Naive thymus-derived CD4-positive, alpha-beta T cell (primary cell): ENCODE measurements at places on chromosomes 12 and 14. TPM values are rescaled to one million over a fixed set of nuclear protein-coding genes. Genes with fewer than 3 reads are reported as not detected.
A peak's percentile ranks its signal among the peaks of the same experiment; 100 is the strongest.

GRCh38 chr12:111823891-111824290 lies 18.1 kb upstream of the MAPKAPK5 start:
- no peak for DNase-seq

DNA sequence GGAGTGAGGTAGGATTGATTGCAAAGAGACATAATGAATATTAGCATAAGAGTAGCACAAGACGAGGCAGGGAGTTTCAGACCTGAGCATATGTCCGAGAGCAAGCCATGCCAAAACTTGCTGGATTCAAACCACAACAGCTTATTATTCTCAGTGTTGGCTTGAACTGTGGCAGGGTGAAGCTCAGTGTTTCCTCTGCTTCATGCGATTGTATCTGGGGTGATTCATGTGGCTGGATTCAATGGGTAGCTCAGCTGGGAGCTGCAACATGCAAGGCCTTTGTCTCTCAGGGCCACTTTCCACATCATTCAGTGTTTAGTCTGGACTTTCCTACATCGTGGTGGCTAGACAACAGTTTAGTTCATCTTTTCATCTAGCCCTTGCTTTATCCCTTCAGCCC lies 22.1 kb upstream of the E2F7 start:
- no peak for DNase-seq

DNA sequence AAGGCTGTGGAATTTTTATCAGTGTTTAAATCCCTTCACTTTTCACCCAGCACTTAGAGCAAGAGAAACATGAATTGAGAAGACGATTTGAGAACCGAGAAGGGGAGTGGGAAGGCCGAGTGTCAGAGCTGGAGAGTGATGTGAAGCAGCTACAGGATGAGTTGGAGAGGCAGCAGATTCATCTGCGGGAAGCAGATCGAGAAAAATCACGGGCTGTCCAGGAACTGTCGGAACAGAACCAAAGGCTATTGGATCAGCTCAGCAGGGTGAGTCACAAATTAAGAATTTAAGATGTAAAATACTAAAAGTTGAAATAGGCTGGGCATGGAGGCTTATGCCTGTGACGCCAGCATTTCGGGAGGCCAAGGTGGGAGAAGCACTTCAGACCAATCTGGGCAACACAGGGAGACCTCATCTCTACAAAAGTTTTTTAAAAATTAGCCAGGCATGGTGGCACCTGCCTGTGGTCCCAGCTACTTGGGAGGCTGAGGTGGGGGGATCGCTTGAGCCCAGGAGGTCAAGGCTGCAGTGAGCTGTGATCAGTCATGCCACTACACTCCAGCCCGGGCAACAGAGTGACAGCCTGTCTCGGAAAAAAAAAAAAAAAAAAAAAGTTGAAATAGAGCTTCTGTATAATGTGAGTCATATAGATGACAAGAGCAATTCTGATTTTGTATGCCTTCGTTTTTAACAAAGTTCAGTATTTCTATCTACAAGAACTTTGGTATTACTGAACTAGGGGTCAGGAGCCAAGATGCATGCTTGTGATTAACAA lies 9.6 kb downstream of the BICDL1 start:
- DNase-seq: no peak

GRCh38 chr12:85509857-85510256 lies 229.8 kb downstream of the ALX1 start:
- no peak for DNase-seq

- DNase-seq: peak; percentile 26
Measured at GRCh38 chr12:7806863-7807487, 17.8 kb downstream of the NANOG start.

- no peak for DNase-seq
Measured at GRCh38 chr14:31232081-31232480, 24.5 kb upstream of the HECTD1 start.

- no peak for DNase-seq
Measured at GRCh38 chr14:67853715-67854114, 34.1 kb downstream of the RAD51B start.

DNA sequence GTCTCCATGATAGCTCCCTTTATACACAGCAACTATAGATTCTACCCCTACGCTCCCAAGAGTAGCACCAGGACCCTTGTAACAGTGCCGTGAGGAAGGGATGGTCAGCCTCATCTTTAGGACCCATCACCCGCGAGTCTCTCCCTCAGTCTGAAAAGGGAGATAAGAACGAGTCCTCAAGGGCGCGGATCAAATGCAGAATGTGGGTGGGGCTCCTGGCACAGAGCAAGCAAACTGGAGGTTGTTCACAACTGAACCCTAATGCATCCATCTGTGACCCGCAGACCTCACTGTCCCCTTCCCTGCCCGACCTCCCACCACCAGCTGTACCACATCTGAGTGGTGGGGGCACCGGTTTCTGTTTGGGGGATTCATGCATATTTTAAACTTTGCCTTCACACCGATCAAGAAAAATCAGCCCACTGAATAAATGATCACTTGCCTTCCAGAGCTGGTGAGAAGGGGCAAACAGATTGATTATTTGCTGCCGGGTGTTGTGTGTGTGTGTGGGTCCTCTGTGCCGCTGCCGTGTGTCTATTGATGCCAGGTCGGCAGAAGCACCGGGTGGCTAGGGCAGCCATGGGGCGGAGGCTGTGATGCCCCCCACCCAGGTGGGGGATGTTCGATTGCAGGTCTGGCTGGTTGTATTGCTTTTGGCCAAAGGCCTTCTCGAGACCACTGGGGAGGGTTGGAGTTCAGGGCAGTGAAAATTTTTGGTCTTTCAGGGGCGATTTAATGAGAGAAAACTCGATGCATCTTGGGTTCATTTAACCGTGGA lies 35.7 kb upstream of the BEGAIN start:
- DNase-seq: no peak

- DNase-seq: peak; percentile 34
Measured at GRCh38 chr14:37230551-37231194, 32.9 kb downstream of the MIPOL1 start.

DNA sequence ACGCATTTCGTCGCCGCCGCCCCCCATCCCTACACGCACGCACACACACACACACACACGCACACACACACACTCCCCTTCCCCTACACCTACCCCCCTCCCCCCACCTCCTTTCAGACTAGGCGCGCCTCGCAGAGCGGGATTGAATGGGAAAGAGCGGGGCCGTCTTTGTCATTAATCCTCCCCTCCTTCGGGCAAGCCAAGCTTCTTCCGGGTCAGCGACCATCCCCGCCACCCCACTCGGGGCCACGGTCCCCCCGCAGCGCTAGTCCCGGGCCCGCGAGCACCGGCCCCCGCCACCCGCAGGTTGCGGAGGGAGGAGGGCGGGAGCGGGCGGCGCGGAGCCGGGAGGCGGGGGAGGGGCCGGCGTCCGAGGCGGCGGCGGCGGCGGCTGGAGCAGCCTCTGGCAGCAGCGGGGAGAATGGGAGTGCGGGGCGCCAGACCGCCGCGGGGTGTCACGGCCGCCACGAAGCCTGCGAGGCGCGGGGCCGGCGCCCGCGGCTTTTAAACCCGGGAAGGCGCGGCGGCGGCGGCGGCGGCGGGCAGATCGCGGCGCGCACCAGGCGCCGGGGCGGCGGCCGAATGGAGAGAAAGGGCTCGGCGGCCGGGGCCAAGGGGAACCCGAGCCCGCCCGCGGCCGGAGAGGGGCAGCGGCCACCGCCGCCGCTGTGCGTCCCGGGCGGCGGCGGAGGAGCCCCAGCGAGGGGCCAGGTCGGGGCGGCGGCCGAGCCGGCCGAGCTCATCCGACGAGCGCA lies at the start of gene TTC9:
TSS of gene TTC9 (plus strand) at position 369 of the 755 bp plus-strand sequence. CDS start at position 583, 214 bp downstream.
- DNase-seq: peak; percentile 24

DNA sequence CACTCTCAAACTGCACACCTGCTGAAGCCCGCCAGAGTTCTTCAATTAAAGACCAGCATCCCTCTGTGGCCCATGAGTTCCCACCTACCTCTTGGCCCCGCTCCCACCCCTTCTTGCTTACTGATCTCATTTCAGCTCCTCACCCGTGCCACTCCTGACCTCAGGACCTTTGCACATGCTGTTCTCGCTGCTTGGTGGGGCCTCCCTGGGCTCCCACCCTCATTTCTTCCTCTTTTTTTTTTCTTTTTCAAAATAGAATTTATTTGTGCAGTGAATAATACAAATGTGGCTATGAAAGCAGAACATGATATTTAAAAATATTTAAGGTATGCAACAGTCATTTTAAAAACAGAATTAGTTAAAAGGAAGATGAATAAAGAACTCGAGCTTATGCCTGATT lies 8.5 kb upstream of the SERPINA9 start:
- no peak for DNase-seq

DNA sequence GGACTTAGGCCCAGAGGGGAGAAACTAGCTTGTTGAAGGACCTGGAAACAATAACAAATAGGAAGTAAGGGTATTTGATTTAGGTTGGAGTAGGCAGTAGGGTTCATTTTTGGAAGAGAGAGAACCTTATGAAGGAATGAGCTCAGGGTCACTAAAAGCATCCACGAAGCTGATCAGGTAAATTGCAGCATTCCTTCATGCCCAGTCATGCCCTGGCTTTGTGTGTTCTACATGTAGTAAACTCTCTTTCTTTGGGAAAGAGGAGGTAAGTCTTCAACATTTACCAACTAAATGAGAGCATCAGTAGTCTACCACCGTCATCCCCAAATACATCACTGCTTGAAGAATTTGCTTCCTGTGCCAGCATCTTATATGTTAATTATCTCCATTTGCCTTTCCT lies 54.7 kb downstream of the CPSF2 start:
- DNase-seq: no peak

GRCh38 chr12:117034249-117034648 lies 65.0 kb downstream of the TESC start:
- no peak for DNase-seq

GRCh38 chr14:103504991-103505565 lies 17.6 kb downstream of the CKB start:
- DNase-seq: no peak

DNA sequence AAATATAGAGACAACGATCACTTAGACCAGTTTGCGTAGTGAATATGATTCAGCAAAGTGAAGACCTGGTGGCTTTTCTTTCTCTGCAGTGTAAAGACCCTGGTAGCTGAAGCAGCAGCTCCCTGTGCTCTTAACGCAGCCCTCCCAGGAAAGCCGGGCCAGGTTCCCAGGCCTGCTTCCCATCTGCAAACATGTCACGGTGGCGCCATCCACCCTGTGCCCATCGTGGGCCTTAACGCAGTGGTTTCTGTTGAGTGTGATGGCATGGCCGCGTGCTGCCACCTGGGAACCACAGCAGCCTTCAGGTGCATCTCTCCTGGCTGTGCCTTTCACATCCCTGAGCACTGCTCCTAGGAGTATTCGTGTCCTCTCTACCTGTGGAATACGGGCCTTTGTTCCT lies 71.5 kb downstream of the WDR20 start:
- DNase-seq: no peak

DNA sequence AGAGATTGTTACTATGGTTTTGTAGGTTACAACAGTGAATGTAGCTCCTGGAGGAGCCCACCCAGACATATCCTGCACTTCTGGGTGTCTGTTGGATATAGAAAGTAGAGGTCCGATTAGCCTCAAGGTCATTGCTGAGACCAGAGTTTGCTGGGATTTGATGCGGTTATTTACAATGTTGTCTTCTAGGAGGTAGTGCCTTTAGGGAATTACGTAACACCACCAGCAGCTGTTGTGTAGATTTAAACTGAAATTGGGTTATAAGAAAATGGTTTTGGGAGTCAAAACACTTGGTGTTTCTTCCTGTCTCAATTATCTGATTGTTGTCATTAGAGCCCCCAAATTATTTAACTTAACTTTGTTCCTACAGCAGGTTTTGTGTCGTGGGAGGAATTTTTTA lies 225.3 kb upstream of the PELI2 start:
- DNase-seq: no peak

- DNase-seq: no peak
Measured at GRCh38 chr12:4450551-4451112, 5.0 kb upstream of the FGF6 start.

DNA sequence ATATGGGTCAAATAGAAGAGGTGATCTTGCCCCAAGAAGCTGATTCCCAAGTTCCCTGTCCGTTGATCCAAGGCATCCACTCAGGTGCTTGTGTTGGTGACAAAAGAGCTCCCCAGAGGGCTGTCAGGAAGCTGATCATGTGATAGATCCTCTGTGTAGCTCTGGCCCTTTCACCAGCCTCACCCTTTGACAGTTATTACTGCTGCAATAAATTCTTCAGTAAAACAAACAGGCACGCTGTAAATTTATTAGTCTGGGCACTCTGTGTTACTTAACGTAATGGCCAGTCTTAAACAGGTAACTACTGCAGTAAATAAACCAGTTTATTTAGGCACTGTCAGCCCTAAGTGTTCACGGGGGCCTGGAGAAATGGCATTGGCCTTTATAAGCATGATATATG lies 473.9 kb downstream of the BCL11B start:
- DNase-seq: no peak

- DNase-seq: no peak
Measured at GRCh38 chr12:110813756-110814155, 33.0 kb upstream of the CCDC63 start.

- DNase-seq: no peak
Measured at GRCh38 chr12:96020314-96021003, 14.9 kb downstream of the LTA4H start.

DNA sequence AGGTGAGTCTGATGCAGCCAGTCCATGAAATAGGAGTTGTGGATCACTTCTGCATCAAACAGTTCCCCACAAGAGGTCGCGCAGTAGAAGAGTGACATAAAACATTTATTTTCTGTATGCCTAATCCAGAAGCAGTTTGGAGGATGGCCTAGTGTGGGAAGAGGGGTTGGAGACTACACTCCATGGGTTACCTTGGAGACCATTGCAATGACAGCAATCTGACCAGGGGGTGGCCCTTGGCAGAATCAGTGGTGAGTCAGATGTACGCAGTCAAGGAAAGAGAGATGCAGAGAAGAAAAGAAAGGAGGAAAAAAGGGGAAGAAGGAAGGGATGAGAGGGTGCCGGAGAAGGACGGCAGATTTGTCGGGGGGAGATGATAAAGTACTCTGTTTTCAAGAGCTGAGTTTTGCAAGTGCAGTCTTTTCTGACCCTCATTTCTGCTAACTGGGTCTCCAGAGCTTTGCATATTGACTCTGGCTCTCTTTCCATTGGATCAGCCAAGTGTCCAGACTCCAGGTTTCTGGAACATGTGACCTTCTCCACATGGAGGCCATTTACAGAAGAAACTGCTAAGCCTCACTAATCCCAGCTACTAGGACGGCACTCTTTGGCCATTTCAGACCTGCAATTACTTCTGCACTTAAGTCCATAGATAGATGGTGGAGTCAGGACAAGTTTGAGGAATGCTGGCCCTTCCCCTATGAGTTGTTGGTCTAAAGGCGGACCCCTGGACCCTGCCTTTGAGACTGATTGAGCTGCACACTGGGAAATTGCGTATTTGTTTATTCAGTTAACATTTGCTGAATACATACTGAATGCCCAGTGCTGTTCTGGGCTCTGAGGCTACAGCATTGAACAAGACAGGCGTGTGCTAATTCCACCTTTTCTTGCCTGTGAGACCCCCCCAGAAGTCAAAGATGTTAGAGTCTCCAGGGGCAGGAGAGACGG lies 424.2 kb downstream of the BCL11B start:
- DNase-seq: no peak

The CMTM5 gene
- total RNA-seq: not detected

The TPPP2 gene
- total RNA-seq: not detected

The INSM2 gene
- not detected for total RNA-seq

The TPH2 gene
- total RNA-seq: not detected

The WSCD2 gene
- total RNA-seq: not detected

The RIN3 gene
- 114 TPM for total RNA-seq

The SYT1 gene
- not detected for total RNA-seq

The KCNC2 gene
- not detected for total RNA-seq

The PLXNC1 gene
- total RNA-seq: 38.3 and 40.4 TPM in 2 replicates

The MYH6 gene
- 0.27 and 0.46 TPM in 2 replicates for total RNA-seq

The OR4L1 gene
- not detected for total RNA-seq

The NTF3 gene
- not detected for total RNA-seq

The CIDEB gene
- 31.5 and 34.6 TPM in 2 replicates for total RNA-seq

The KRT73 gene
- 71.7 TPM for total RNA-seq

The KLRD1 gene
- 82.5 TPM for total RNA-seq

The PTCSC3 gene
- not detected for total RNA-seq

The MIS18BP1 gene
- total RNA-seq: 19.0 TPM
